ENCODE measurements at places on chromosomes 4 and X. TPM values are rescaled to one million over a fixed set of nuclear protein-coding genes. Genes with fewer than 3 reads are reported as not detected.

The TLR2 gene
- total RNA-seq: 0.16 TPM

The PHOX2B gene
- 0.02 TPM for total RNA-seq

The IL21 gene
- not detected for total RNA-seq

The CXCL10 gene
- 0.08 TPM for total RNA-seq

The MAGEA2 gene
- total RNA-seq: 0.13 TPM

The FANCB gene
- 3.5 TPM for total RNA-seq

The TRPC5OS gene
- total RNA-seq: not detected

The HPGD gene
- total RNA-seq: 59.7 TPM

The TMPRSS11F gene
- not detected for total RNA-seq

The ADGRG4 gene
- not detected for total RNA-seq

The RNF212 gene
- 2.2 TPM for total RNA-seq

The IL2RG gene
- not detected for total RNA-seq

The ADAM29 gene
- total RNA-seq: not detected

The PGAM4 gene
- total RNA-seq: 0.43 TPM

The PUDP gene
- 24.6 TPM for total RNA-seq

The SORBS2 gene
- 0.30 TPM for total RNA-seq

The GYPE gene
- total RNA-seq: not detected

The TIGD4 gene
- 0.27 TPM for total RNA-seq

The TRAM1L1 gene
- 0.55 TPM for total RNA-seq

The CXCL9 gene
- not detected for total RNA-seq

The MAGEA9B gene
- not detected for total RNA-seq

The SPANXN4 gene
- total RNA-seq: not detected

The TEX13B gene
- total RNA-seq: not detected
